ENCODE measurements at places on chromosomes 7 and 10. TPM values are rescaled to one million over a fixed set of nuclear protein-coding genes. Genes with fewer than 3 reads are reported as not detected.

Gene CNPY1
- polyA plus RNA-seq, result not detected

Gene PAXIP1
- 37.9 TPM for polyA plus RNA-seq

DNA sequence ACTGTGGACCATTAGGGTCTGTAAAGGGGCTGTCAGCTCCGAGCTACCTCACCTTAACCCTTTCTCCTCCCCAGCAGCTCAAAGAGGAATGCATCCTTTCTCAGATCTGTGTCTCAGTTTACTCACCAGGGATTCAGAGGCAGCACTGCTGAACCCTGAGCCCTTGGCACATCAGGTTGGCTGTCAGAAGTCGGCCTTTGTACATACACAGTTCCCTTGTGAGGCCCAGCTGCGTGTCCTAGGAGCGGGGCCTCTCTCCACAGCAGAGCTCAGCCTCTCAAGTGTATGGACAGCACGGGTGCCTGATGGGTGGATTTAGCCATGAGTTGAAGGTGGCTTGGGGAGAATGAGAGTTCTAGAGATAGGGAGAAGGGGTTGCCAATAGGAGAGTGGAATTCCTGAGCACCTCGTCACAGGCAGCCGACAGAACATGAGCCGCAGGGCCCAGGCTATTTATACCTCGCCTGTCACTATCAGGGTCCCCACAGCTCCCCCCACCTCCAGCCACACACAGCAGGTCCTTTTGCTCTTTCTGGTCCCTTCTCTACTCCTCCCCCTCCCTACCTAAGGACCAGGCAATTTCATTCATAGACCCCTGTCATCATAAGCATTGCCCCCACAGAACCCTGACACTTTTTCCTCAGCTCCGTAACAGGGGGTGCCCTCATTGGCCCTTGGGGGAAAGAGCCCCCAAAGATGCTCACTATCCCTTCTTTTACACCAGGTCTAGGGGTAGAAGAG lies 2.1 kb upstream of the FLNC start:
- no peaks in the 10 kb centered on the region for H3K27me3 ChIP-seq
- peaks cover 5% of the 10 kb centered on the region for H3K36me3 ChIP-seq
- DNase-seq, result peak; percentile 75
- H3K4me3 ChIP-seq, result no peak overlapping the region
- H3K27ac ChIP-seq, result peak overlapping the region; percentile 72
- peaks cover 59% of the 10 kb centered on the region for H3K4me1 ChIP-seq

Gene KCNIP2
- polyA plus RNA-seq, result 6.6 TPM

- H3K4me1 ChIP-seq, result peaks cover 24% of the 10 kb centered on the region
- 0 out of 3 replicates have a peak overlapping the region, but pooled peaks have one; percentile 32 for H3K27ac ChIP-seq
- no peaks in the 10 kb centered on the region for H3K27me3 ChIP-seq
Measured at GRCh38 chr7:73567846-73568685, 10.3 kb downstream of the TBL2 start.

DNA sequence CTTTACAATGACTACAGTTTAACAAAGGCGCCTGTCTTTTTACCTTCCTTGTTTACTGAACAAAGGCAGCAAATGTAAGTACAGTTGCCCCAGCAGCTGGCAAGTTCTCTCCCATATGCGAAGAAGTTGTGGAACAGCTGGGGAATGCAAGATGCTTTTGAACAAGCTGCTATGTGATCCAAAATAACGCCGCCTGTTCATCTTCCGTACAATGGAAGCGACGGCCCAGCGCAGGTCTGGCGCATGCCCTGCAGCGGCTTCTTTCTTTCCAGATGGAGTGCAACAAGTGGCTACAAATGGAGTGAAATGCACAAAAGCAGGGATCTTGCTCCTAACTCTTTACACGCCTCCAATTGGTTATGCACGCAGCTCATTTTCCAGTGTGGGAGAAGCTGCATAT lies 97.0 kb upstream of the SVIL start:
- peaks cover 6% of the 10 kb centered on the region for H3K27me3 ChIP-seq
- no peaks in the 10 kb centered on the region for H3K36me3 ChIP-seq
- H3K4me3 ChIP-seq, result no peak overlapping the region

GRCh38 chr10:71635251-71635866 lies 84.2 kb downstream of the C10orf105 start:
- peaks cover 100% of the 10 kb centered on the region for H3K4me1 ChIP-seq
- H3K27ac ChIP-seq, result peak overlapping the region; percentile 80
- no peaks in the 10 kb centered on the region for H3K36me3 ChIP-seq
- no peaks in the 10 kb centered on the region for H3K27me3 ChIP-seq
- no peak overlapping the region for H3K4me3 ChIP-seq

- H3K4me1 ChIP-seq, result peaks cover 4% of the 10 kb centered on the region
- H3K36me3 ChIP-seq, result no peaks in the 10 kb centered on the region
- no peak overlapping the region for H3K27ac ChIP-seq
- peaks cover 3% of the 10 kb centered on the region for H3K27me3 ChIP-seq
- DNase-seq, result no peak
Measured at GRCh38 chr10:62278441-62278910, 9.8 kb upstream of the RTKN2 start.

DNA sequence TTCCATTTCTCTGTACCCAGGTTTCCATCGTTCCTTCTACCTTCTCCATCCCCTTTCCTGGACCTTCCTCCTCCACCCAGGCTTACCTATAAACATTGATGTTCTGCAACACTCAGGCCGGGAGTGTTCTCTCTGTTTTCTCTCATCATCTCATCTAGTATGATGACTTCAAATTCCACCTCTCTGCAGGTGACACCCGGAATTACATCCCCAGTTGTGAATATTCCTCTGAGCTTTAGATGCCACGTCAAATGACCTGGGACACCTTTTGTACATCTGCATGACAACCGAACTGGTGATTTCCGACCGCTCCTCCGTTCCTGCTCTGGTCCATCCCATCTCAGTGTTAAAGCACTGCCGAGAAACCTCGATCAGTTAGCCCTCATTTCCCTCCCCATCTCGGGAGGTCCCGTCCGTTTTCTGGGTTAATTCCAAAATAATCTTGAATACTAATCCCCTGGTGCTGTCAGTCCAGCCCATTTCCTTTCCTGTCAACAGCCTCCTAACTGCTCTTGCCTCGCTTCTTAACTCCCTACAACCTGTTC lies 76.7 kb upstream of the SAMD8 start:
- DNase-seq, result no peak
- no peaks in the 10 kb centered on the region for H3K36me3 ChIP-seq
- peaks cover 11% of the 10 kb centered on the region for H3K27me3 ChIP-seq
- no peak overlapping the region for H3K27ac ChIP-seq
- H3K4me3 ChIP-seq, result no peak overlapping the region

Gene UBTD1
- 1.6 TPM for polyA plus RNA-seq

DNA sequence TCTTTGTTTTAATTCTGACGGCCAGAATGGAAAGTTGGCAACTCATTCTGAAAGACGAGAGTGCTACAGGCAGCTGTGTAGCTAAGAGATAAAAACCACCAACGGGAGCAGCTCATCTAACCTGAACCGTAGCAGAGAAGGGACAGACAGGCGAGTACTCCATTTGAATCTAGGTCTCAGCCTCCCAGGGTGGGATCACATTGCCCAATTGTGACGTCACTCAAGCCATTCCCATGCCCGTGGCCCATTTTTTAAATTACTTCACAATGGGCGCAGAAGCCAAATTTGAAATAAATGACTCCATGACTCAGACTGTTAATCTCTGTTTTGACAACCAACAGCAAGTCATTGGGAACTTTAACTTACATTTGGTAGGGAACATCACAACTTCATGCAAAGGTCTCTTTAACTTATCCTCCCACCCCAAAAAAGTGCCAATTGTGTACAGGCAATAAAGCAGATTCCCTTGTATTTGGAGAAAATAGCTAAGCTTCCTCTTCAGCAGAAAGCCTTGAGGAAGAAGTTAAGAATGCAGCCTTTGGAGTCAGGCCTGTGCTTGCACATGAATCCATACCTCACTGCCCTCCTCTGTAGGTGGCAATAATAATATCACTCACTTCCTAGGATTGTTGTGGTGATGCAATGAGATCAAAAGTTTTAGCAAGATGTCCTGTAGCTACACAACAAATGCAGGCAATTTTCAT lies 93.2 kb upstream of the KIF5B start:
- H3K4me3 ChIP-seq, result no peak overlapping the region
- peaks cover 4% of the 10 kb centered on the region for H3K4me1 ChIP-seq
- DNase-seq, result no peak
- no peaks in the 10 kb centered on the region for H3K36me3 ChIP-seq
- H3K27ac ChIP-seq, result peak overlapping the region; percentile 27
- no peaks in the 10 kb centered on the region for H3K27me3 ChIP-seq

Gene WDFY4
- not detected for polyA plus RNA-seq

DNA sequence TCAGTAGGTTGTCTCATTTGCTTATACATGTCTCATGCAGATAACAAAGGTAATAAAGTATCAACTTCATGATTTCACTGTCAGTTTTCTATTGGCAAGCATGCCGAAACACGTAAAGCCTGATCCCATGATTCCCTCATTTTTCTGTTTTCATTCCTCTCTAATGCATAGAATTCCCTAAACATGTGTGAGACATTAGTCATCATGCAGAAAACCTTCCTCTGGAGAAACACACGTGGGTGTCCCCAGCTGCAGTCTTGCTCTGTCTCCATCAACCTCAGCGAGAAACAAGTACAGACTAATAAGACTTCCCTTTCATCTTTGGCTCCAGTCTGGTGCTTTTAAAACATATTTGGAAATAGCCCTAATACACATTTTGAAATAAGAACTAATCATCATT lies 432.7 kb upstream of the VSTM2A start:
- H3K36me3 ChIP-seq, result no peaks in the 10 kb centered on the region
- H3K27ac ChIP-seq, result no peak overlapping the region
- no peaks in the 10 kb centered on the region for H3K4me1 ChIP-seq
- no peaks in the 10 kb centered on the region for H3K27me3 ChIP-seq
- H3K4me3 ChIP-seq, result no peak overlapping the region

DNA sequence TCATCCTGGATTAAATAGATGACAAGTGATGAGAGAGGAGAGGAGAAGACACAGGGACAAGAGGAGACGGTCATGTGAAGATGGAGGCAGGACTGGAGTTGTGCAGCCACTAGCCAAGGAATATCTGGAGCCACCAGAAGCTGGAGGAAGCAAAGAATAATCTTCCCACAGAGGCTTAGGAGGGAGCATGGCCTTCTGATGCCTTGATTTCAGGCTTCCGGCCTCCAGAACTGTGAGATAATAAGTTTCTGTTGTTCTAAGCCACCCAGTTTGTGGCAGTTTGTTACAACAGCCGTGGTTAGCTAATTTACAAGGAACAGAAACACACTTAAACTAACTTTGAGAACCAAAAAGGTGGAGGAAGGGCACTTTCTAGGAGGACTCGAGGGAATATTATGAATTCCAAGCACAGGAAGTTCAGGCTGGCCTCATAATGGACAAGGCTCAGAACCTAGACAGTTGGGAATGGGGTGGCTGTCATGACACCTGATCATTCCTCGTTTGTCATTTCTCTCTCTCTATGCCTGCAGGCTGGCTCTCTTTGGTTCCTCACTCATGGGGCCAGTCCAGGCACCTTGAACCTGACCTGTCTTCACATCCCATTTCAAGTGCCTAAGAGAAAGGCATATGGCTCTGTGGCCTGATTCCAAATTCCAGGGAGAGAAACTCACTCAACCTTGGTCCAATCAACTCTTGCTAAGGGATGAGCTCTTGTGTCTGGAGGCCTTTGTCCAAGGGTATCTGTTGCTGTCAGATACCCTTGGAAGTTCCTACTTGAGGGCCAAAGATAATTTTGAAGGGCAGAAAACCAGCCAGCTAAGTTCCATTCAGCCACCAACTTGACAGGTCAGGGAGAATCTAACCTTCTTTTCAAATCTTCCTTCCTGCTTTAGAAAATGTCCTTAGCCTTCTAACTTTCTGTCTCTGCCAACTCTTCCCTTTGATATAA lies 33.5 kb upstream of the PDZD8 start:
- DNase-seq, result peak; percentile 77
- H3K4me1 ChIP-seq, result peaks cover 68% of the 10 kb centered on the region
- H3K27me3 ChIP-seq, result no peaks in the 10 kb centered on the region
- peak overlapping the region; percentile 89 for H3K27ac ChIP-seq
- no peak overlapping the region for H3K4me3 ChIP-seq

Gene MOGAT3
- not detected for polyA plus RNA-seq

DNA sequence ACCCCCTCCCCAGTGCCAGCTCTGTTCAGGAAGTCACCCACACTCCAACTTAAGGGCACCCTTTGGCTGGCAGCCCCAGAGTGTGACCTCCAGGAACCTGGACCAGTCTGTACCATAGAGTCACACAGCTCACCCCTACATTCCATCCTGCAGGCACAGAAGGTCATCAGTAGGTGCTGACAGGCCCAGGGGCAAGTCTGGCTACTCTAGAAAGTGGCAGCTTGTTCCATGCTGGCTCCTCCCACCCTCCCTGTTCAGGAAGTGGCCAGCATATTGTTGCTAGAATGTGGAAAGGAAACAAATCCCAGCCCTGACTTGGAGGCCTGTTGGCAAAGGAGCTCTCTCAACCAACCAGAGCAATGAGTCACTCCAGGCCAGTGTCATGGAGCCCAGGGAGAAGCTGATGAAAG lies 3.2 kb upstream of the NCOA4 start:
- peaks cover 36% of the 10 kb centered on the region for H3K4me1 ChIP-seq
- H3K36me3 ChIP-seq, result no peaks in the 10 kb centered on the region
- no peak for DNase-seq
- H3K4me3 ChIP-seq, result no peak overlapping the region
- no peaks in the 10 kb centered on the region for H3K27me3 ChIP-seq

DNA sequence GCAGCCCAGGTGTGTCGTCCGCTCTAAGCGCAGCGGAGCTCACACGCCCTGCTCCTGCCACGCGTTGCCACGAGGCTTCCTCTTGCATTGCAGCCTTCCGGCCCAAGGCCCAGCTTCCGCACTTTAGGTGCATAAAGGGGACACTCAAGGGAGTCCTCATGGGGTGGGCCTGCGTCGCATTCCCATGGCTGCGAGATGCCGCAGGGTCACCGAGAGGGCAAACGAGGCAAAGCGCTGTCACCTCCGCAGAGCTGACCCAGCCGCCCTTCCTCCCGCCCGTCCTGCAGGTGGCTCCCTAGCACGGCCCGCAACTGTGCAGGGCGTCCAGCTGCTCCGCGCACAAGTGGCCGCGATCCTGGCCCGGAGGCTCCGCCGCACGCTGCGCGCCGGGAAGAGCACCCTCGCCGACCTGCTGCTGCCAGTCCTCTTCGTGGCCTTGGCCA lies 283.5 kb downstream of the ABCA13 start:
- DNase-seq, result peak; percentile 40
- peak overlapping the region; percentile 18 for H3K4me3 ChIP-seq
- no peak overlapping the region for H3K27ac ChIP-seq
- H3K27me3 ChIP-seq, result no peaks in the 10 kb centered on the region
- H3K36me3 ChIP-seq, result no peaks in the 10 kb centered on the region
- peaks cover 5% of the 10 kb centered on the region for H3K4me1 ChIP-seq

Gene CLEC2L
- 5.3 TPM for polyA plus RNA-seq

GRCh38 chr10:86961481-86962091 lies 3.2 kb downstream of the SNCG start:
- H3K4me3 ChIP-seq, result no peak overlapping the region
- no peak overlapping the region for H3K27ac ChIP-seq
- H3K27me3 ChIP-seq, result no peaks in the 10 kb centered on the region
- peaks cover 4% of the 10 kb centered on the region for H3K36me3 ChIP-seq
- DNase-seq, result no peak

GRCh38 chr10:63994371-63994770 lies 473.2 kb downstream of the REEP3 start:
- no peak overlapping the region for H3K27ac ChIP-seq
- H3K4me3 ChIP-seq, result no peak overlapping the region
- no peak for DNase-seq
- no peaks in the 10 kb centered on the region for H3K4me1 ChIP-seq
- no peaks in the 10 kb centered on the region for H3K36me3 ChIP-seq
